Activated B cell treated with CpG ODN at 0.5 μM for 24 hours (primary cell): ENCODE measurements at places on chromosomes 12 and 14.

- H3K27ac ChIP-seq, result no peak overlapping the region
- no peaks in the 10 kb centered on the region for H3K36me3 ChIP-seq
Observed at GRCh38 chr12:52228931-52229330, 4.1 kb upstream of the KRT7 start.

DNA sequence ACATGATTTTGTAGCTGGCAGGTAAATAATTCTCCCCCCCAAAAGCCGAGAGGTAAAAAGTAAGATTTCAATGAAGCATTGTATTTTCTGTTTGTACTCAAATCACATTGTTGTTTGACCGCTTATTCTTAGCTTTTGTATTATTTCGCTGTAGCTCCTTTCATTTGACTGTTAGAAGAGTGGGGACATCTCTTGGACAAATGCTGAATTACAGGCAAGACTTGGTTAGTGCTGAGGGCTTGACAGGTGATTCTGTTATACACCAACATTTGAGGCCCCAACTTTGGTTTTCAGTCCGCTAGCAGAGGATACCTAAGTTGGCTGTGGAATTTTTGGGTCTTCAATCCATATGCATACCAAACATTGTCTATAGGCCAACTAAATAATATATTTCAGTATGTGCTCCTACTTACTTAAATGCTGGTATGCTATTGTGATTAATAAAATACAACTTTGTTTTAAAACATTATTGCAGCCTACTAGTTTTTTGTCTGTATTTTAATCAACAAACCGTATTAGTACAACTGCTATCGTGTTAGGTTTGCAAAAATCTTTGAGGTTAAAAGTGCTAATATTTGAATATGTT, 102.2 kb downstream of the ERC1 start:
- no peaks in the 10 kb centered on the region for H3K27me3 ChIP-seq
- DNase-seq, result no peak
- no peaks in the 10 kb centered on the region for H3K36me3 ChIP-seq
- H3K4me1 ChIP-seq, result peaks cover 2% of the 10 kb centered on the region

DNA sequence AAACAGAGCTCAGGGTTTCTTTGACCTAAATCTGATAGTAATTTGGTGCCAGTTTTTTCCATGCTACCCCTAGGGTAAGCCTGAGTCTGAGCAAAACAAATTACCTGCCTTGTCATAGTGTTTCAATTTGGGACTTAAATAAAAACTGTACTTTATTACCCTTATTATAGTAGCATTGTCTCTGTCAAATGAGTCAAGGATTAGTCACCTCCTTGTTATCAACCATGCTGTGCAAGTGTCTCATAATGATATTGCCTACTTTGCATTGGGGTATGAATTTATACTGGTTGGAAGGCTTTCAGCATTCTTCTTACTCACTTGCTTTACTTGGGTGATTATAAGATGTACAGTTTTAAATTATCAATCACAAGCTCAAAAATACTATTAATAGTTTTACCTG, 380.0 kb downstream of the LRFN5 start:
- no peak for DNase-seq
- no peak overlapping the region for H3K4me3 ChIP-seq
- no peaks in the 10 kb centered on the region for H3K27me3 ChIP-seq
- H3K4me1 ChIP-seq, result peaks cover 31% of the 10 kb centered on the region
- H3K36me3 ChIP-seq, result no peaks in the 10 kb centered on the region

- peaks cover 84% of the 10 kb centered on the region for H3K4me1 ChIP-seq
- no peak overlapping the region for H3K4me3 ChIP-seq
- H3K36me3 ChIP-seq, result peaks cover 1% of the 10 kb centered on the region
- H3K27me3 ChIP-seq, result no peaks in the 10 kb centered on the region
Observed at GRCh38 chr12:116184763-116185162, 92.7 kb downstream of the MED13L start.

DNA sequence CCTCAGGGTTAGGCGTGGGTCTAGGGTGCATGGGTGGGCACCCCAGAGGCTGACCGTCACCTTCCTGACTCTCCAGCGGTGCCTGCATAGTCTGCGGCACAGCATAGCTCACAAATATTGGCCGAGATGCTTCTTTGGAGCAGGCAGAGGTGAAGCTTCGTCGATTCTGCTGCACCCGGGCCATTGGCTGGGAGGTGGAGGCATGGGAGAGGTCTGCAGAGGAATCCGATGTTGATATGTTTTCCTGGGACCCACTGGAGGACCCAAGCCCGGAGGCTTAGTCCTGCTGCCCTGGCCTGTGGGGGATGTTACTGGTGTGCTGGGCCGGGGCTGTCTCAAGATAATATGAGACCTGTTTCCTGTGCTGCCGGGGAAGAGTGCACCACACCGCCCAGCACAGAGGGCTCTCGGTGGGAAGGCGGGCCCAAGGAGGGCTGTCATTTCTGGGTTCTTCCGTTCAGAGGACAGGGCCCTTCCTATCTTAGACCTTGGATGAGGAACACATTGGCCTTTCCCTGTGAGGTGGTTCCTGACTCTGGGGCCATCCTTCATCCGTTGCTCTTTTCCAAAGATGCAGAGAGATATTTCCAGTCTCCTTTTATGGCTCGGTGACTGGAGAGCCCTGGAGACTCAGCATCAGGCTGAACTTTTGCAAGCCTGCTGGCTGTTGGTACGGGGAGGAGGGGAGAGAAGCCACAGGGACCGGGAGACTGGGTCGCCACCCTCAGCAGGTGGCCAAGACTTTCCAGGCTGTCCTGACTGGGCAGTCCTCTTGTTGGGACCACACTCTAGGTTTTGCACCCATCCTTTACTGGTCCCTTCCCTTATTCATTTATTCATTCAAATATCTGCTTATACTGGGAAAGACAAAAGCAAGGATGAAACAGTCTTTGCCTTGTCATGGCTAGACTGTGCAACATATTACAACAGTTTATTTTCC, 143.5 kb downstream of the TSPAN9 start:
- no peak overlapping the region for H3K4me3 ChIP-seq
- DNase-seq, result no peak
- H3K27me3 ChIP-seq, result no peaks in the 10 kb centered on the region
- no peak overlapping the region for H3K27ac ChIP-seq
- H3K4me1 ChIP-seq, result peaks cover 3% of the 10 kb centered on the region

DNA sequence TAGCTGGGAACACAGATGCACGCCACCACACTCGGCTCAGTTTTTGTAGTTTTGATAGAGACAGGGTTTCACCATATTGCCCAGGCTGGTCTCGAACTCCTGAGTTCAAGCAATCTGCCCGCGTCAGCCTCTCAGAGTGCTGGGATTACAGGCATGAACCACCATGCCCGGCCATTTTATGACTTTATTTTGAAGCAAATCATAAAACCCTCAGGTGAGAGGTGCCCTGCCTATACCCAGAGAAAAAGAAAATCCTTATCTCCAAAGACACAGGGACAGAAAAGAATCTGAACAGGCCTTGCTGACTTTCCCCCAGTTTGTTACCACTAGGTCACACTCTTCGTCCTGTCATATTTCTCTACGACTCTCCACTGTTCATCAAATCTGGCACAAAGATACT, 48.8 kb downstream of the DAO start:
- peaks cover 31% of the 10 kb centered on the region for H3K4me1 ChIP-seq
- H3K4me3 ChIP-seq, result no peak overlapping the region
- H3K27ac ChIP-seq, result no peak overlapping the region
- no peaks in the 10 kb centered on the region for H3K27me3 ChIP-seq
- no peaks in the 10 kb centered on the region for H3K36me3 ChIP-seq

DNA sequence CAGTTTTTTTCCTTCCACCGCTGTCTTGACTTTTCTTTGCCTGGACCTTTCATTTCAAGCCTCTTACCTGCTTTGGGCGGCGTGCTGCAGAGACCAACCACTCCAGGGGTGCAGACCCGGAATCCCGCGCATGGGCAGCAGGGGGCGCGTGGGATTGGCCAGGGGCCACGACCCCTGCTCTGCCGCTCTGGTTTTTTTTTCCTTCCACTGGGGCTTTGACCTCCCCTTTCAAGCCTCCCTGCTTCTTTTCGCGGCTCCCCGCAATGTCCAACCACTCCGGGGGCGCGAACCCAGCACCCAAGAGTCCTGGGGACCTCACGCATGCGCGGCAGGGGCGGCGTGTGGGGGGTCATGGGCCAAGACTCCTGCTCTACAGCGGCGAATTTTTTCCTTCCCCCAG, 325.1 kb downstream of the ALG10 start:
- H3K4me1 ChIP-seq, result no peaks in the 10 kb centered on the region
- H3K4me3 ChIP-seq, result no peak overlapping the region
- DNase-seq, result no peak

DNA sequence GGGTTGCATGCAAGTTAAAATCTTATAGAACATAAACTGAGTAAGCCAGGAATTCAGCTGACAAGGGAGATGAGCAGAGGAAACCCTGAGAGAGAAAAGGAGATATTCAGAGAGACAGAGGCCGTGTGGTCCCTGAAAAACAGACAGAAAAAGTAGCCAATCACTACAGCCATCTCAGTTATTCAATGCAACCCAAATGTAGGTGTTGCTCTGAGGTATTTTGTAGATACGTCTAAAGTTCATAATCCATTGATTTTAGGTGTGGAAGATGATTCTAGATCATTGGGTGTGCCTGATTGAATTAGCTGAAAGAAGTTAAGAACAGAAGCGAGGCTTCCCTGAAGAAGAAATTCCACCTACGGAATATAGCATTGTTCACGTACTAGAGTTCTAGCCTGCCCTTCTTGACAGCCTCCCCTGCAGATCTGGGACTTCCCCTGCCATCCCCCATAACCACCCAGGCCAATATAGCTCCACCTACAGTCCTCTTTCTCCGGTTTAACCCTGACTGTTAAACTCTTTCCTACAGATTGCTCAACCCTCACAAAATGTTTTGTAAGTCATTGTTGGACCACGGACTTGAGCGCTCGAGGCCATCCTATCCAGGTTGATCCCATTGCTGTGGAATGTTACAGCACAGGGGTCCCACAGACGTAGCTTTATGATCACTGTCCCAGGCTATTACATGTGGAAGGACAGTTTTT, 21.7 kb downstream of the AICDA start:
- DNase-seq, result no peak
- H3K4me3 ChIP-seq, result peak overlapping the region; percentile 13
- no peak overlapping the region for H3K27ac ChIP-seq
- H3K4me1 ChIP-seq, result peaks cover 10% of the 10 kb centered on the region
- no peaks in the 10 kb centered on the region for H3K36me3 ChIP-seq
- H3K27me3 ChIP-seq, result no peaks in the 10 kb centered on the region

- DNase-seq, result no peak
- no peak overlapping the region for H3K27ac ChIP-seq
- no peaks in the 10 kb centered on the region for H3K36me3 ChIP-seq
- H3K4me3 ChIP-seq, result peak overlapping the region; percentile 25
- H3K27me3 ChIP-seq, result peaks cover 48% of the 10 kb centered on the region
Observed at GRCh38 chr12:67067453-67068203, 201.5 kb upstream of the CAND1 start.

- no peaks in the 10 kb centered on the region for H3K27me3 ChIP-seq
- DNase-seq, result no peak
- peaks cover 2% of the 10 kb centered on the region for H3K4me1 ChIP-seq
- H3K36me3 ChIP-seq, result peaks cover 54% of the 10 kb centered on the region
Observed at GRCh38 chr14:35861204-35861868, 35.2 kb downstream of the BRMS1L start.

DNA sequence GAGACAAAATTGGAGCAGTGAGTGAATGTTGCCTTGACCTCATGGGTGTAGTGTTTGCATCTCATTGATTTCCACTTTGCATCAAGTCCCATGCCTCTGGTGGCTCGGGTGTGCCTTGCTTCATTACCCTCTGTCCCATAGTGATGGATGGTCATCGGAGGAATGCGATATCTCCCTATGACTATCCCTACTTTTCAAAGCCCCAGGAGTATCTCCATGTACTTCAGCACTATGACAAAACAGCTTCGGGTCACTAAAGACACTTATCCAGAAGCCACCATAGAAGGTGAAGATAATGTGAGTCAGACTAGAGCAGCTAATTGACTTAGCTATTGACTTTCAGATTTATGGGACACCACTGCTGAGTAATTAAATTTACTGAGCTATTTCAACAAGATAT, 355.1 kb upstream of the CCDC196 start:
- H3K4me3 ChIP-seq, result no peak overlapping the region
- H3K27me3 ChIP-seq, result peaks cover 4% of the 10 kb centered on the region

GRCh38 chr12:84696908-84697540, 215.6 kb downstream of the SLC6A15 start:
- no peak for DNase-seq
- no peaks in the 10 kb centered on the region for H3K36me3 ChIP-seq
- H3K27me3 ChIP-seq, result no peaks in the 10 kb centered on the region
- H3K4me3 ChIP-seq, result no peak overlapping the region
- no peaks in the 10 kb centered on the region for H3K4me1 ChIP-seq
- H3K27ac ChIP-seq, result no peak overlapping the region

- no peaks in the 10 kb centered on the region for H3K27me3 ChIP-seq
- H3K27ac ChIP-seq, result no peak overlapping the region
- H3K4me1 ChIP-seq, result no peaks in the 10 kb centered on the region
Observed at GRCh38 chr14:50719911-50720759, 52.0 kb upstream of the SAV1 start.

- H3K4me1 ChIP-seq, result peaks cover 15% of the 10 kb centered on the region
- H3K27ac ChIP-seq, result peak overlapping the region; percentile 16
- no peaks in the 10 kb centered on the region for H3K36me3 ChIP-seq
- H3K4me3 ChIP-seq, result no peak overlapping the region
Observed at GRCh38 chr12:29164477-29165393, 15.7 kb downstream of the FAR2 start.

- DNase-seq, result no peak
- no peaks in the 10 kb centered on the region for H3K27me3 ChIP-seq
- H3K4me3 ChIP-seq, result no peak overlapping the region
- H3K27ac ChIP-seq, result no peak overlapping the region
Observed at GRCh38 chr14:100857923-100858837, 32.3 kb downstream of the MEG3 start.

GRCh38 chr12:116928504-116928903, 17.8 kb downstream of the FBXW8 start:
- no peak for DNase-seq
- no peaks in the 10 kb centered on the region for H3K27me3 ChIP-seq
- H3K36me3 ChIP-seq, result peaks cover 45% of the 10 kb centered on the region
- H3K27ac ChIP-seq, result no peak overlapping the region
